8988T (cell line): ENCODE measurements at places on chromosomes 5 and 9.

GRCh38 chr5:161847447-161847846 is 473 bp upstream of the GABRA1 start:
- DNase-seq = no peak

DNA sequence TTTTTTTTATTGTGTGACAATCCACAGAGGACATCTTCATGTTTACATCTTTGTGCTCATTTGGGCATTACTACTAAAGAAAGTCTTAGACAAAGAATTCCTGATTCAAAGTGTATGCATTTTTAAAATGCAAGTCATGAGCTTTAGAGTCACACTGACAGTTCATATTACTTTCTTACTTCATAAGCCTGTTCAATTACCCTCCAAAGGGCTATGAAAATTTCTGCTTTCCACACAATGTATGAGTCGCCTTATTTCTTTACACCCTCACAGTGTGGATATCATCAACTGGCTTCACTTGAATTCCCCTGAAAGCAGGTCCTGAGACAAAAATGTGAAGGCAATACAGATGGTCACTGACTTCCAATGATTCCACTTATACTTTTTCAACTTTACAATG is 280.4 kb upstream of the PTGER4 start:
- no peak for DNase-seq

GRCh38 chr9:132478353-132479050 is 68.5 kb downstream of the CFAP77 start:
- DNase-seq = no peak

- no peak for DNase-seq
Measured at GRCh38 chr5:32514806-32515205, 70.3 kb upstream of the ZFR start.

DNA sequence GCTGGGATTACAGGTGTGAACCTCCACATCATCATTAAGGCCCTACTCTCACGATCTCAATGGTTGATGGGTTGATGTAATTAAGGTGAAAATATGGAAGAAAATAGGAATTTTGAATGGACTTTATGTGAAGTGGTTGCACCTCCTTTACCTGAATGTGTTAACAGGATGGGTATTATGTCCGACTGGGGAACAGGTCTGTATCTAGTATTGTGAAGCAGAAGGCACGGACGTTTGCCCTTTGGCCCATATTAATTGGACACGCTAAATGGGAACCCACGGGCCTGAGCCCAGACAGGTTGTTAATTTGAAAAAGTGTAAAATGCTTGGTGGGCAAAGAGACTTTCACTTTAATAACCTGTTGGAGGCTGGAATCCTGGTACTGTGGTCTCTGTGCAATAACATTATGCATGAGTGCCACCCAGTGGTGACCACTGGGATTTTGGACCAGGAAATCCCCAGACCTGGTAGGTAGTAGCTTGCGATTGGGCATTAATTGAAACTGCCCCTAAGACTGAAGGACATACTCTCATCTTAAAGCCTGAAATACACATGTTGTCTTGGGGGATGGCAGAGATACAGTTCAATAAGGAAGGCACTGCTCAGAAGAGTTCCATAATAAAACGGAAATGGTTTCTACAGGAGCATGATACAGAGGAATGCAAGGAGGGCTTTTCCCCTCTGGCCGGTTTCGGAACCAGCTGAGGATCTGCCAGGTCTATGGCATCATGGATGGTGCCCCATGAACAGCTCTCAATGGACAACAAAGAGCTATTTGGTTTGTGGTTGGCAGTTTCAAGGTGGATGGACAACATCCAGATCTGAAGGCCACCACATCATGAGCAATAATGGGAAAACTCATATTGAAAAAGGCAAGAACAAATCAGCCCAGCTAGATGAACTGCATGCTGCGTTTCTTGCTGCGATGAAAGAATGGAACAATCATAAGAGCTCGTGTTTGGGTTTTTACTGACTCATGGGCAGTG is 26.2 kb upstream of the BICD2 start:
- peak; percentile 50 for DNase-seq

- no peak for DNase-seq
Measured at GRCh38 chr9:6383551-6384225, 29.3 kb upstream of the UHRF2 start.

DNA sequence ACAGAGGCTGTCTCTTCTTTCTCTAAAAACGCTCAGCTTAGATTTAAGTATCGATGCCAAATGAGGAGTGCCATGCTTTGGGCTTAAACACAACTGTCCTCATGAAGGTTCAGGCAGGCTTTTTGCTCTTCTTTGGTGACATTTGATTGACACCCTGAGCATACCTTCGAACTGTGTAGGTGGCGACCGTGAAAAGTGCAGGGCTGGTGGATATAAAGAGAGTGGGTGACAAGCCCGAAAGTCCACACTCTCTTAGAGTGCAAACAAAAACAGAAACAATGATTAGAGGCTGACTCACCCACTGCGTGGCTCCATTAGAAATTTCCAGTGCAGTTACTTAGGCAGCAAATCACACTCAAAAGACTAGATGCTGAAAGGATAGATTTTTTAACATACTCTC is 141.7 kb downstream of the SYK start:
- no peak for DNase-seq

DNA sequence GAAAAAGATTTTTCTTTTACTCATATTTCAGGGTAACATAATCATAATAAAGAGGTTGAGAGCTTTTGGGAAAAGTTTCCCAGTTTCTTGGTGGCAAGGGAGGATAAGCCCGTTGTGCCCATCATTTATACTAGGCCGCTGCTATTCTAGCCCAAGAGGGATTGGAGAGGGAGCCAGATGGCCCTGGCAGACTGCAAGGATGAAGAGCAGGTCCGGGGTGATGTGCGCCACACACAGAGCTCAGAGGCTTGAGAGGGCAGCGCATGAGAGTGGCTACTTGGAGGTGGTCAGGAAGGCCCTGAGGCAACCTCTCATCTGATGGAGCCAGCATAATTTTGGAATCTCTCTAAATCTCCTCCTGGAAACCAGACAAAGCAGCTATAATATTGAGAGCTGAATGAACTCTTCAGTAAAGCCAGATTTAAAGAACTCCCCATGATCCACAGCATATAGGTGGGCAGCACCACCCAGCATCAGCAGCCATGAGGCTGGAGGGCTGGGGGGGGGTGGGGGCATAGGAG is 110.1 kb downstream of the MED27 start:
- DNase-seq = no peak

GRCh38 chr5:110844251-110844650 is 105.4 kb downstream of the SLC25A46 start:
- DNase-seq = no peak

GRCh38 chr5:24439465-24439864 is 205.3 kb downstream of the CDH10 start:
- no peak for DNase-seq

DNA sequence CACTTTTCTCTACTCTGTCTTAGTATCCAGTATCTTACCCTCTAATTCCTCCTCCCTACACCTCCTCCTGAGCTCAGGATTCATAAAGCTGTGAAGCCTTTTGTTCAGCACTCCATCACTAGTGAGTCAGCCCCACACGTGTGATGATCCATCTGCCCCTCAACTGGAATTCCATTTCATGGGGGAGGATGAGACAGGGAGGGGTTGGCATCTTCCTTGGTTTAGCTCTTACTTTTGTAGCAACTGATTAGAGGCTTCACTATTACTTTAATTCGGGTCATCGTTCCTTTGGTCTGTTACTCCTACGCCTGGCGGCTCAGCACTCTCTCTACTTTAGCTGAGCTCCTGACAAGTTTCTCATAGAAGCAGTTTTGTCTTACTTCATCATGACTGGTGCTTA is 11.8 kb downstream of the BTNL8 start:
- no peak for DNase-seq

GRCh38 chr5:157816682-157817386 is 42.1 kb downstream of the CLINT1 start:
- no peak for DNase-seq

- no peak for DNase-seq
Measured at GRCh38 chr5:173341961-173342430, 13.8 kb upstream of the STC2 start.

GRCh38 chr5:9069650-9070049 is 476.2 kb downstream of the SEMA5A start:
- no peak for DNase-seq

- no peak for DNase-seq
Measured at GRCh38 chr9:87516222-87516925, 18.7 kb downstream of the DAPK1 start.

DNA sequence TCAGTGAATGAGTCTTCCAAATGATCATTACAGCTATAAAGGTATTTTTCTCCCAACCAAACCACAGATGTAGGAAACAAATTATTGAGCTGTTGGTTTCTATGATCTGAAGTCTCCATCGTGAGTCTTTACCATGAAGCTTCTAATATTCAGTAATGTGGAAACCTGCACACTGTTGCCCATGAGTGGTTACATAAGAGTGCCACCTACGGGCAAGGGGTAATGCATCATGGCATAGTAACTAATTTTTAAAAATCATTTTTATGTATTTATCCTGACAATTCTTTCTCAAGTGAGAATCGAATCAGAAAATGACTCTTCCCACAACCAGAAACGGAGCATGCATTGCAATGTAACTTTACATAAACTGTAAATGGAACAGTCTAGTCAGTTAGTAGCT is 282.5 kb upstream of the SMARCA2 start:
- no peak for DNase-seq

GRCh38 chr5:158435161-158435616 is 576.2 kb upstream of the CLINT1 start:
- no peak for DNase-seq

DNA sequence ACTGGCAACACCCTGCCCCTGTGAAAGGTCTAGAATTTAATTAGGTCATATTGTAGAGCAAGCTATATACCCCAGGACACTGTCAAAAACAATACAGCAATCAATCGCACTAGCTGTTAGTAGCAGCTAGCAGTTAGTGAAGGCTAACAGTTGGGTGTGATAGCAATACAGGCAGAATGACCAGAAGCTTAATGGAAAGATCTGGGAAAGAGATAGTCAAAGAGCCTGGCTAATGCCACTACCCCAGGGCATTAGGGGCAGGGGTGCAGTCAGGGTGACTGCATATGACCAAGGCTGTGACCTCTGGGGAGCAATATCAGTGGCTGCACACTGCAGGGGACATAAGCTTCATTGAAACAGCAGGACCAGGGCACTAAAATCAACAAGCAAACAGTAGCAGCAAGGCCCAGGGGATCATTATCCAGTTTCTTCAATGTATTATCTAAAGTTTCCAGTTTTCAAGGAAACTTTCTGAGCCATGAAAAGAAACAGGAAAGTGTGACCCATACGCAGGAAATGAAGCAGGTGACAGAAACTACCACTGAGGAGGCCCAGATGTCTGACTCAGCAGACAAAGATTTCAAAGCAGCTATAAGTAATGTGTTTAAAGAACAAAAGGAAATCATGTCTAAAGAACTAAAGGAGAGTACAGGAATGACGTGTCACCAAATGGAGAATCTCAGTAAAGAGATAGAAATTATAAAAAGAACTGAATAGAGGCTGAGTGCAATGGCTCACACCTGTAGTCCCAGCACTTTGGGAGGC is 82.4 kb downstream of the ZNF354C start:
- DNase-seq = no peak

DNA sequence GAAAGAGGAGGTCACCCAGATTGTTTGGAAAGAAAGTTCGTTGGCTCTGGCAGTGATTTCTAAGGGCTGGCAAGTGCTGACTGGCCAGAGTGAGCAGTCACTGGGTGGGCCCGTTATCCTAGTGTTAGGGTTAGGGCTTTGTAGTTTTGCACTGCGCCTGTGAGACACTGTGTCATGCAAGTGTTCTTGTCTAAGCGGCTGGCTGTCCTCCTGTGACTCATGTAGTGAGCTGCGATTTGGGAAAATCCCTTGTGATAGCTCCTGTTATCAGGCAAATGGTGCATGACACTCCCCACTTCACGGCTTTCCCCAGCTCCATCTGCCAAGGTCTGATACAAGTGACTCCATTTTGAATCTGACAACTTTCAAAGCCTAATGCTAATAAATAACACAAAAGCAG is 526.0 kb upstream of the ADAMTS16 start:
- no peak for DNase-seq

DNA sequence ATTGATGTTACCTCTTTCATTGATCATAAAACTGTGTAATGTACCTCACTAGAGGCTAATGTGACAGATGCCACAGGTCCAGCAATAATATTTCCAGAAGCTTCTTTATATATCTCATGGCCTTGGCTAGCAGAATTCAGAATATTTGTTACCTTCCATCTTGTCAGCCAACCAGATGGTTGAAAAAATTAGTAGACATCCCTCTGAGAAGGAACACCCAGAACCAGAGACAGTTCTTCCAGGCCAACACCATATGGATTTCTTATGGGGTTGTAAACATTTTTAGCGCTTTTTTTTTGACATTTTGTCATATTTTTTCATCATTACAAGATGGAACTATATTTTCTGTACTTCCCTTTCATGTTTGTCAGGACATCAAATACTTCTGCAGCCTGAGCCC is 278.7 kb upstream of the KLF9 start:
- DNase-seq = no peak

- no peak for DNase-seq
Measured at GRCh38 chr5:15034379-15034778, 162.8 kb upstream of the ANKH start.

- no peak for DNase-seq
Measured at GRCh38 chr5:175448276-175448675, 4.3 kb upstream of the DRD1 start.

DNA sequence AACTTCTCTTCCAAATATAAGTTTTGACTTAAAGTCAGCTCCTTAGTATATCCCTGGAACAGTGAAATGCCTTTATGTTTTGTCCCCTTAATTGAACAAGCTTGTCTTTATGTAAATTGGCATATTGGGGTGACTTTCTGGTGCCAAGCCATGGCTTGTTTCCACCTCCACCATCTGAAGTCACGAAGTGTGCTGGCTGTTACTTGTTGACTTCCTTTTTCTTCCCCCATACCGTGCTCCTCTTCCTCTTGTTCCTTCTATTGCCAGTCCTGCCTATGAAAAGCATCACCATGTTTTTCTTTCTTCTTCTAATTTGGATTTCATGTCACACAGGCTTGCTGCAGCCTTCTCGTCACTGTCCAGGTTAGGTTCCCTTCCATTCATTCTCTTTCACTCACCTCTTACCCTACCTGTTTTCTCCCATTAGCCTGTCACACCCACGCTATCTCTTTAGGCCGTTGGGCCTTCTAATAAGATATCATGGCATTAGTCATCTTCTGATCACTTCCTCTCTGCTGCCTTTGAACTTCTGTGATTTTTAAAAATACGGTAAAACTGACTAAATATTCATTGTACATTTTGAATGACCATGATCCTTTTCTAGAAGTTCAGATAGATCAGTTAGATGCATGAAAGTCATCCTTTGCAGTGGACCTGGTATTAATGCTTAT is 48.1 kb downstream of the IQGAP2 start:
- DNase-seq = no peak

DNA sequence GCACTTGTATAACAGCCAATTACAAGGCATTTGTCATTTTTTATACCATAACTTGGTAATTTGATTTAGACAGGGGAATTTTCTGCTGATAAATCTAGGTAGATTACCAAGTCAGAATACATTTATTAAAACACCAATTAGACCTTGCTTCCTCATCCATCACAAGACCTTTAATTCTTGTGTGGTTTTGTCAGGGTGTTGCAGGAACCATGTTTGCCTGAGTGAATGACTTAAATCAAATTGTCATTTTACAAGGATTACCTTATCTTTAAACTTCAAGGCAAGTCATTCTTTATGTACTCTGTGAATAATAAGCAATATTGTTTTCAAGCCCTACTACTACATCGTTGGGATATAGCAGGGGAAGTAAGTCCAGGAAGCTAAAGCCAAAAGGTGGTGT is 257.7 kb downstream of the KCTD16 start:
- DNase-seq = no peak

GRCh38 chr5:112684121-112684520 is 53.6 kb upstream of the APC start:
- DNase-seq = no peak
